ENCODE measurements at places on chromosomes 4 and X.
A peak's percentile ranks its signal among the peaks of the same experiment; 100 is the strongest.

GRCh38 chrX:21383546-21383945, 9.3 kb downstream of the CNKSR2 start:
- no peak for DNase-seq

GRCh38 chr4:79241846-79242245, 84.0 kb downstream of the NAA11 start:
- DNase-seq: no peak

DNA sequence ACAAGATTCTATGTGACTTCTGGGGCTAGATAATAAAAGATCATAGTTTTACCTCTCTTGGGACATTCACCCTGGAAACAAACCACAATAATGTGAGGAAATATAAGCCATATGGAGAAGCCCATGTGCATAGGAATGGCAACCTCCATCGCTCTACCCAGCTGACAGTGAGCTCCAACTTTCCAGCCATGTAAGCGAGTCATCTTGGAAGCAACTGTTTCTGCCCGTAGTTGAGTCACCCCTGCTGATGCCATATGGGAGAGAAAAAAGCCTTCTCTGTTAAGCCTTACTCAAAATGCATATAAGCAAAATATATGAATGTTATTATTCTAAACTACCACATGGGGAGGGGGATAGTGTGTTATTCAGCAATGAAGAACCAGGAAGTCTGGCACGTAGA, 31.4 kb upstream of the RELL1 start:
- no peak for DNase-seq

GRCh38 chr4:152289541-152289940, 246.4 kb downstream of the FBXW7 start:
- DNase-seq: no peak

GRCh38 chrX:118523920-118524319, 28.3 kb downstream of the DOCK11 start:
- DNase-seq: no peak

GRCh38 chr4:8084712-8085490, 73.7 kb downstream of the ABLIM2 start:
- DNase-seq: no peak

DNA sequence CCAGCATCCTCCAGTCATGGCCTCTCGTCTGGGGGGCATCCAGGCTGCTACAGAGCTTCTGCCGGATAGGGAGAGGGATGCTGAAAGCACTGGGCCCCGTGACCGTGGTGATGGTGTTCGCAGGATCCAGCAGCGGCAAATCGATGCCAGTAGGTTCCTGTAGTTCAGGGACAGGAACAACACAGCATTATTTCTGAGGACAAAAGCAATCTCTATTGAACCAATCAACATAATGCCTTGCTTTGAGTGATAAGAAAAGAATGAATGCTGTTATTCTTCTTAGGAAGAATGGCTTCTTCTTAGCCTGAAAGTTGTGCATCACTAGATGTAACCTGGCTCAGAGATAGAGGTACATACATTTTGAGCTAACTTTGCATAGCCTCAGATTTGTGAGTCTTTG, 378.6 kb downstream of the UNC5C start:
- DNase-seq: no peak

DNA sequence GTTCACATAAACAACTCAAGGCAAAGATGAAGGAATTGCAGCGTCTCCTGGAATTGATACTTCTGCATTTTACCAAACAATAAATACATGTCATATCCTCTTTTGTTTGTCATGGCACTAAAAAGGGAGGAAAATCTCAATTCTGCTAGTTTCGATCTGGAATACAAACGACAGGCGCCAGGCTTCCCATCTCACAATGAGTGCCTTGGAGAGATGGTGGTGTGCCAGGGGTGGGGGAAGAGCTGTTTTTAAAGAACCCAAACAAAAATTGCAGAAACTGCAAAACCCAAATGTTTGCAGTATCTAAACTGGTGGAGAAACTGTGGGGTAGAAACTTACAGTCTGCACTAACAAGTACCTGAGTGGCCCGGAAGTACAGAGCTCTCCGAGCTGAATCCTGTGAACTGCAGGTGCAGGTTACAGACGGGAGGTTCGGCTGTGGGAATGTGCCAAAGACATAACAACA, 53.0 kb upstream of the KLF3 start:
- peak; percentile 69 for DNase-seq

GRCh38 chr4:55932511-55932910, 16.2 kb upstream of the CEP135 start:
- DNase-seq: no peak

- DNase-seq: no peak
These were observed 366.5 kb downstream of the CXXC4 start for GRCh38 chr4:104128031-104128849.

GRCh38 chr4:86181585-86181984, 178.3 kb downstream of the MAPK10 start:
- no peak for DNase-seq

- no peak for DNase-seq
These were observed 118.7 kb downstream of the SMARCA1 start for GRCh38 chrX:129404670-129405008.

DNA sequence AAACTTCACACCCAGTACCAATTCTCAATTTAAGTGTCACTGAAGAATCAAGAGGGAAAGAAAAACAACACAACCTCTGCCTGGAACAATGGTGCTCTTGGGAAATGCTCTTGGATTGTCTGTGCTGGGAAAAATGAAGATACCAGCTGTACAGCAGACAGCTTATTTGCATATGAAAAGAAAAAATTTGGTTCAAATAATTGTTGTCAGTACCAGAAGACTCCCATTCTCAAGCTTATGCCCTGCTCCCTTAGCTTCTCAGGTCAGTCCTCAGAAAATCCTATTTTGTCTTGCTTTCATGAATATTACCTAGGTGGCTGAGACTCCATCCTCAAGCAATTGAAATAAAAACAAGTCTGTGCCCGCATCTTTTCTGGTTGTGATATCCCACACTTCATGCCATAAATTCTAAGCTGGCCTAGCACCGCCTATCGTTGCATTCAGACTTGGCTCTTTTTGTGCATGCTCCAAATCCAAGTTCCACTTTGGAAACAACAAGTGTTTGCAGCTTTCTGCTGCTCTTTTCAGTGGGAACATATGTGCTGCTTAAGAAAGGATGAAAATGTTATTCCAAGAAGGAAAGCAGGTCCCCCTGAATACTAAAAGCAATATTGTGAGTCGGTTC, 431.6 kb downstream of the INPP4B start:
- no peak for DNase-seq

- DNase-seq: no peak
These were observed 15.1 kb upstream of the SYP start for GRCh38 chrX:49214996-49215526.

DNA sequence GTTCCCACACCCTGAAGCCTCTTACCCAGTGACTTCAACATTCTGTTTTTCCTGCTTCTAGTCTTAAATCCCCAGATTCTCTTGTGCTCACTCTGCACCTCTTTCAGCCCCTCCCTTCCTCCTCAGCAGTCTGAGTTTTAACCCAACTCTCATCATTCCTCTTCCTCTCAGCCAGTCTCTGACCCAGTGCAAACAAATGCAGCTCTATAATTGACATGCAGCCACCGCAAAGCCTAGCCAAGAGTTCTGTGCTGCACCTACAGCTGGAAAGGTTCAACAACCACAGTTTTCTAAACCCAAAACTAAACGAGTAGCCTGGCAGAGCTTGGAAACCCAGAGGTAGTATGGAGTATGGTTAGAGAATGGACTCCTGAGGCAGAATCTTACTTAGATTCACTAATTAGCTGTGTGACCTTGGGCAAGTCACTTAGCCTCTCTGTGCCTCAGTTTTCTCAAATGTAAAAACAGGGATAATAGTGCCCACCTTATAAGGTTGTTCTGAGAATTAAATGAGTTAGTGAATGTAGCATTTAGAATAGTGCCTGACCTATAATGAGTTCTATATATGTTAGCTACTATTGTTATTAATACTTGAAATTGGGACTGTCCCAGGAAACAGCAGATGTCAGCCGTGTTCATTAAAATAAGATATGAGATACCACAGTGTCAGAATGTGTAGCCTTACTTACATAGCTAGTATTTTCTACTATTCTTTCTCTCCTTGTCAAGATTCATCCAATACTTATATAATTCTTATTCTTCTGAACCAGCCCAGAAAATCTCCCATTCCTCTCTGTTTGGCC, 3.5 kb downstream of the TMEM154 start:
- no peak for DNase-seq

DNA sequence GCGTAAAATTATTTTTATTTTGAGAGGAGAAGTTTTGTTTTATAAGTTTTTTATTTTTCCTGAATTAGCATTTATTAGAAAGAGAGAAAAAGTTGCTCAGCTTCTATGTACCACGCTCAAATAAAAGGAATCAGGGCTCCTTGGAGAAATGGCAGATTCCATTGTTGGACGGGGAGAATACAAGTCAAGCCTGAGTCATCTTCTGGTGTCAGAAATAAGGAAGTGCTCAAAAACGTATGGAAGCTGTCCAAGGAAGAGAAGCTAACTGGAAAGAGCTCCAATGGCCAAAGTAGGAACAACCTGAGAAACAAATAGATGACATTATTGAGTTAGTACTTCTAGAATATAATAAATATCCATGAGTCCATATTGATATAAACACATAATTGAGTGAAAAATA, 89.3 kb upstream of the NEIL3 start:
- DNase-seq: no peak

DNA sequence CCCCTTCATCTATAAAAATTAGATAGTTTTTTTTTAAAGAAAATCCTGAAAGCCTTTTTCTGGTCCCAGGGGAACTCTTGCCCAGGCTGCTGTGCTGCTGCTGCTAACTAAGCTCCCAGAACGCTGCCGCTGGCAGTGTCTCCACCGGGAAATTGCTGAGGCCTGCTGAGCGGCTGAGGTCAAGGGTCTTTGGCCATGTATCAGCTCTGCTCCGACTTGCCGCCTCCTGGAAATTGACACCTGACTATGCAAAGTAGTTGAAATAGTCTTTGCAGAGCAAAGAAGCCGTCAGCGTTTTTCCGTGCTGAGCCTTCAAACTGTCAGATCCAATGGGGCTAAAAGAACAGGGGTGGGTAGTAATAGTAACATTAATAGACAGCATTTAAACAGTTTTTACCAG, 839 bp downstream of the QDPR start:
- DNase-seq: peak; percentile 52

- DNase-seq: no peak
These were observed 762.5 kb downstream of the PCDH7 start for GRCh38 chr4:31482691-31483090.

DNA sequence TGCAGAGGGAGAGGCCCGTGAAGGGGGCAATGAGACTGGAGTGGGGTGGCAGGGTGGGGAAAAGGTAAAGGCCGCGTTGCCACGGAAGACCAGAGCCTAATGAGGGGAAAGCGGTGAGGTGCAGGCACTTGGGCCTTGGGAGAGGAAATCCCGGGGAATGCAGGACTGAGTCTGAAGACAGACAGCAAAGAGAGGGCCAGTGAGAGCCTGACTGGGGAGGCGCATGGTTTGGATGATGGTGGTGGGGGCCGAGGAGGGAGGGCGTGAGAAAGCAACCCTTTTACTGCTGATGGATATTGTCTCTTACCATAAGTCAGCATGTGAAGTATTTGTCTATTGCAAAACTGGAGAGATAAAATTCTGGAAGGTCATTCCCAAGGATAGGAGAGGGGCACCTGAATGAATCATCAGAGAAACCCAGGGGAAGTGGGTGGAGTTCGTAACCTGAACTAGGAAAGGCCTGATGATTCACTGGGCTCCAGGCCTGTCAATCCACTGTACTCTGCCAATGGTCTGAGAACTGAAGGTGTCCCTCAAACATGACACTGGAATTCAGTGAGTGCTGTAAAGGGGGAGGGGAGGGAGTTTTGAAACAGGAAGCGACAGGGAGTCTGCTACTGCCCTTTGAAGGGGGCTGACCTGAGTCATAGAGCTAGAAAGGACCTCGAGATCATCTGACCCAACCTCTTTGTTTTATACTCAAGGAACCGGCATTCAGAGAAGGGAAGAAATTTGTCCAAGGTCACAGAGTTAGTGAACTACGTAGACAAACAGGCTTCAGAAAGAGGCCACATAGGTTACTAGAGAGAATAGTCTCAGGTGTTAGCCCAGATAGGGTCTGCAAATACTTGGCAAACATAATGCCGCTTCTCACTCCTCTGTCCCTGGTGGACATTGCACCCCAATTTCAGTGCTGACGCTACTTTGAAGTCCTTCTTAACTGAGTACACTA, 52.2 kb downstream of the NALF2 start:
- peak; percentile 45 for DNase-seq

- DNase-seq: no peak
These were observed 34.8 kb downstream of the ZIC3 start for GRCh38 chrX:137600769-137601168.

- DNase-seq: peak; percentile 23
These were observed 353.1 kb upstream of the NR3C2 start for GRCh38 chr4:148795156-148795864.

GRCh38 chr4:38832206-38832605, 24.4 kb downstream of the TLR6 start:
- no peak for DNase-seq

DNA sequence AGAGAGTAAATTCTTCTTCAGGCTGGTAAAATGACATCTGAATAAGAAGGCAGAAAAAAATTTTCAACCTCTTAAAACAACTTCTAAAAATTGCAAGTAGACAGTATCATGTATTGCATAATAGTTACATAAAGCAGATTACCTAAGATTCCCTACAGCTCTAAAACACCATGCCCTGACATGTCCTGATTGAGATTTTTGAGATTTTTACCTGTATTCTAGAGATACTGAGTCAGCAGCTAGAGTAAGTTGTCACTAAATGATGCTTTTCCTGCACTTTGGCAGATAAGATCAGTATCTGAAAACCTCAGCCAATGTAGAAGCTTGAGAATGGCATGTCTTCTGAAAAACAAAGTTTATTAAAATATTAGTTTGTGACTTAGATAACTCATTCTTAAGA, 713.6 kb downstream of the CCSER1 start:
- no peak for DNase-seq

- no peak for DNase-seq
These were observed 23.5 kb downstream of the NAT8L start for GRCh38 chr4:2082627-2083026.

- DNase-seq: no peak
These were observed 52.1 kb upstream of the RAP2C start for GRCh38 chrX:132271311-132271778.

GRCh38 chr4:48234575-48234974, 35.1 kb downstream of the TEC start:
- no peak for DNase-seq

DNA sequence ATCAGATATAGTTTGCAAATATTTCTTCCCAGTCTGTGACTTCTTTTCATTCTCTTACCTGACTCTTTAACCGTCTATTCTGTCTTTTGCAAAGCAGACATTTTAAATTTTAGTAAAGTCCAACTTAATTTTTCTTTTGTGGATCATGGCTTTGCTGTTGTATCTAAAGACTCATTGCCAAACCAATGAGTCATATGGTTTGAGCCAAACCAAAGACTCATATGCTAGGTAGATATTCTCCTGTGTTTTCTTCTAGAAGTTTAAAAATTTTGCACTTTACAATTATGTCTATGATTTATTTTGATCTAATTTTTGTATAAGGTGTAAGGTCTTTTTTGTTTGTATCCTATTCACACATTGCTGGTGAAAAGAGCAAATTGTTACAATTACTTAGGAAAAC, 446.8 kb downstream of the ANKRD50 start:
- DNase-seq: no peak

GRCh38 chrX:150503898-150504219, 64.6 kb upstream of the MTM1 start:
- peak; percentile 26 for DNase-seq

- peak; percentile 82 for DNase-seq
These were observed at the start of gene LONRF3 for GRCh38 chrX:118974088-118974907. Gene LONRF3, plus strand, starts transcription at chrX:118974618. Its CDS starts 163 bp downstream, at chrX:118974781.

All from thyroid gland (tissue), 4 donors.